Endothelial cell (in vitro differentiated cells): ENCODE measurements at places on chromosomes 1 and 21. TPM values are rescaled to one million over a fixed set of nuclear protein-coding genes. Genes with fewer than 3 reads are reported as not detected.

DNA sequence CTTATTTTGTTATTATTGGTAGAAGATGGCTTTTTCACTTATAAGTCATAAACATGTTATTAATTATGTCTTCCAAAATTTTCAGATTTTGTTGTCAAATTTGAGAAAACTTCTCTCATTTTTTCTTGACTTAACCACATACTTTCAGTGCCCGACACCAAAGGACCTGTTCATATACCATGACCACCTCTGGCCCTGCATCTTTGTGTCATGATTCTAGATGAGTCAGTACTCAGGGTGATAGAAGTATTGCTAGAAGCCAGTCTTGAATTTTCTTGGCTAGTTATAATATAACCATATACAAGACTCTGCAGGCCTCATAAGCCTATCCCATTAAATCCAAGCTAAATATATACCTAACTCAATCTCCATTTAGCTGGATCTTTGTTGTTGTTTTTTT, 35.4 kb upstream of the DPH5 start:
- DNase-seq, result no peak

- DNase-seq, result no peak
Measured at GRCh38 chr1:37294096-37294495, 180.3 kb upstream of the ZC3H12A start.

The SPRR2G gene
- not detected for total RNA-seq

- no peak for DNase-seq
Measured at GRCh38 chr1:42847111-42847595, 740 bp downstream of the ZNF691 start.

The SMCP gene
- not detected for total RNA-seq

The PEA15 gene
- total RNA-seq, result 593 TPM

- DNase-seq, result no peak
Measured at GRCh38 chr1:14949836-14950713, 203.5 kb upstream of the TMEM51 start.
